ENCODE measurements at places on chromosomes 11 and 22.

GRCh38 chr11:45431046-45432018 lies 145.2 kb upstream of the SYT13 start:
- DNase-seq, result no peak

DNA sequence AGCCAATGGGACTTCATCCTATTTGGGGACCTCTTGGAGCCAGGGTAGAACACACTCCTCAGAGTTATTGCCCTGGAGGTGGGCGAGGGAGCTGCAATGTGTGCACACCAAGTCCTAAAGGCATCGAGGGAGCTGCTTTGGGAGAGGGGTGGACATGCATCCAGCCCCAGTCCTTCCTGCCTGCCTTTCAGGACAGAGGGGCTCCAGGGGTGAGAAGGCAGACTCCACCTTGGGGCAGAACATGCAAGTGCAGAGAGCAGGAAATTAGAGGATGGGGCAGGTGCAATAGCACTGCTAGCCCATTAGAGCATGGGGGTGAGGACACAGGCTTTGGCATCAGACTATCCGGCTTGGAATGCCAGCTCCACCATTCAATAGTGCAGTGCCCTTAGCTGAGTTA lies 288.5 kb downstream of the OPCML start:
- DNase-seq, result no peak

DNA sequence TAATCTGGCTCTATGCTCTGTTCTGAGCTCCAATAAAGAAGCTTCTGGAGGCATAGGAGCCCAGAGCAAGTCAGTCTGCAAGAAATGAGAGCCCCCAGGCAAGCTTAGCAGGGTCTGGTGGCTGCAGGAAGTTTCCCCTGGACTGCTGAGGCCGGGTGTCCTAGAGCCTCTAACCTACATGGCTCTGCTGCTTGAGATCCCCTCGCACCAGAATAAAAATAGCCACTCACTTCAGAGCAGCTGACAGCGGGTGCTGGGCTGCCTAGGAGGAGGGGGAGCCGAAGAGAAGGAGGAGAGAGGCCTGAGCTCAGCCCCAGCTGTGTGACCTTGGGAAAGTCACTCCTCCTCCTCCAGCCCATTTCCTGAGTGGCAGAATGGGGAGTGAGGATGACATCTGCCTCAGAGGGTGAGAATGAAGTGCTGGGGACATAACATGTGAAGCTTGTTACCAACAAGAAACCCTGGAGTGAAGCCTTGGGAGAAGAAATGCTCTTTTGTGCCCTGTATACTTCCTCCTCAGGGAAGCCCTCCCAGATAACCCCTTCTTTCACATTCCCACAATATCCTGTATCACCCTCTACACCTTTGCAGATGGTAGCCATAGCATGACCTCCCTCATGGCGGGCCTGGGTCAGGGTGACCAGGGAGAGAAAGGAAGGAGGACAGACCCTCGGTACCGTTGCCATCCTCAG lies 3.6 kb upstream of the INPP5J start:
- DNase-seq, result no peak

DNA sequence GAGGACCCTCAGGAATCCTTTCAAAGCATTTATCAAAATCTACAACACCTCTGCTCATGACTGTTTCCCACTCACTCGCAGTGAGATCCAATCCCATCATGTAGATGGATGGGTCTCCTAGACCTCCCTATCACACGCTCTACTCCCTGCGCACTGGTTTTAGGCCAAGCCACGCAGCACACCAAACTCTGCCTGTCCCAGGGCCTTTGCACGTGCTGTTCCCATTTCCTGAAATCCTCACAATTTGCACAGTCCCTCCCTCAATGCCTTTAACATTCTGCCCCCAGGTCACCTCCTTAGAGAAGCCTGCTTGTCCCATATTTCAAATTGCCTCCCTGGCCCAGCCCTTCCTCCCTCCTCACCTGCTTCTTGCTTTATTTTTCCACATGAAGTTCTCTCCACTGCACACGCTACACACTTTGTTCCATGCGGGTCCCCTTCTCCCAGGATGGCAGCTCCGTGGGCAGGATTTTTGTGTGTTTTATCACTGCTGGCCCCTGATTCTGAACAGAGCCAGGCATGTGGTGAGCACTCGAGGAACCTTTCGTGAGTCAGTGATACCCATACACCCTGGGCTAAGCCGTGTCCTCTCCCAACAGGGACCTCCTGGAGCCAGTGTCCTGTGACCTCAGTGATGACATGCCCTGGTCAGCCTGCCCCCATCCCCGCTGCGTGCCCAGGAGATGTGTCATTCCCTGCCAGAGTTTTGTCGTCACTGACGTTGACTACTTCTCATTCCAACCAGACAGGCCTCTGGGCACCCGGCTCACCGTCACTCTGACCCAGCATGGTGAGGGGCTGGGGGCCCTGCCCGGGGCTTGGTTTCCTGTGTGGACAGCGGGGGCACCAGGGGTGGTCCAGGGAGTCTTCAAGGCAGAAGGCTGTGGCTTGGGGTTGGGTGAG lies 12.2 kb downstream of the CSF2RB start:
- DNase-seq, result no peak

- no peak for DNase-seq
Measured at GRCh38 chr11:69022260-69022659, 9.2 kb upstream of the MRGPRF start.

- DNase-seq, result no peak
Measured at GRCh38 chr22:29062286-29062821, 723 bp upstream of the C22orf31 start.

- DNase-seq, result no peak
Measured at GRCh38 chr22:39611360-39611759, 40.8 kb downstream of the CACNA1I start.
